GM23248 (cell line): ENCODE measurements at places on chromosomes 12 and 14.
A peak's percentile ranks its signal among the peaks of the same experiment; 100 is the strongest.

- no peak for DNase-seq
Observed at GRCh38 chr14:100118396-100119011, 40.9 kb downstream of the DEGS2 start.

DNA sequence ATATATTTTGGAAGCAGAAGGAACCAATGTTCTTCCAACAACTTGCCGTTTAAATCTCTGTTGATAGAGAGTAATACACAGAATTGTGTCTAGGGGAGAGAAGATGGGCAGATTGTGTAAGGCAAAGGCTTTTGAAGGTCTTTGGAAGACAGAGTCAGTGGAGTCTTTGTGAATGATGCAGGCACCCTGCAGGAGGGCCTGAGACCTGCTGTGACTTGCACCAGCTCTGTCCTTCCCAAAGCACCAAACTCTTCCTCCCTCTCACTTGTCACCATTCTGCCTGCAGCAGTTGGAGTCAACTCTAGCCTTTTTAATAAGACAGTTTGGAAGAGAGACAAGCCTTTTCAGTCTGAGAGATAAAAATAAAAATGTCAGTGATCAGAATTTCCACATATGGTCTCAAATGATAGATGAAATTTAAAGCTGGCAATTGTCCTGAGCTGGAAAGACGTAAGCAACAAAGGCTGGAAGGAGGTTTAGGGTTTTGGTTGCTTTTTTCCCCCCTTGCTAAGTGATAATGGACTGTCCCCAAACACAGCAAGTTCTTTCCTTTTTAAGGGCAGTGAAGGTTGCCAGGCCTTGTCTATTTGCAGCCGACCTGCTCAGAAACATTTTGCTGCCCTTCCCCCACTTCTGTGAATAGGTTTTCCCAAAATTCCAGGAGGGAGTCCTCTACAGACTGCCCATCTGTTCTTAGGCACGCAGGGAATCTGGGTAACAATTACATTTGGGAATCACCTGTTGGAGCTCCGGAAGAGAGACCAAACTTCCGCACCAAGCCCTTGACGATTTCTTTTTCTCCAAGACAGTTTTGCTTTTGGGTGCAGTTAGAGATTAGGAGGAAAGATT lies 103.0 kb upstream of the NTF3 start:
- no peak for DNase-seq

DNA sequence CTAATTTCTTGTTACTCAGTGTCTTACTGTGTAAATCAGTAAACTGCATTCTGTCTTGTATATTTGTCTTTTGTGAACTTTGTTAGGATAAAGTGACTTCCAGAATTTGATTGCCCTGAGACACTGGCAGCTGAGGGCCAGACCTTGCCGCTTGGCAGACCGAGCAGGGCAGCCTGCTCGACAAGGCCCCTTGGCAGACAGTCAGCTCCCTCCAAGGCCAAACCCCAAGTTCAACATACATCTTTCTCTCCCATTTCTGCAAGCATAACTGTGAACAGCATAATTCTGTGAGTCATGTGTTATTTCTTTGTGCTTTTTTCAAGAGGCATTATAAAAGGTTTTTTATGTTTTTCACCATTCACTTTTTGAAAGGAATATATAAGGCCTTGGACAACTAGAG lies 39.2 kb upstream of the BMAL2 start:
- no peak for DNase-seq

- DNase-seq: no peak
Observed at GRCh38 chr14:48527832-48528231, 852.4 kb upstream of the MDGA2 start.

DNA sequence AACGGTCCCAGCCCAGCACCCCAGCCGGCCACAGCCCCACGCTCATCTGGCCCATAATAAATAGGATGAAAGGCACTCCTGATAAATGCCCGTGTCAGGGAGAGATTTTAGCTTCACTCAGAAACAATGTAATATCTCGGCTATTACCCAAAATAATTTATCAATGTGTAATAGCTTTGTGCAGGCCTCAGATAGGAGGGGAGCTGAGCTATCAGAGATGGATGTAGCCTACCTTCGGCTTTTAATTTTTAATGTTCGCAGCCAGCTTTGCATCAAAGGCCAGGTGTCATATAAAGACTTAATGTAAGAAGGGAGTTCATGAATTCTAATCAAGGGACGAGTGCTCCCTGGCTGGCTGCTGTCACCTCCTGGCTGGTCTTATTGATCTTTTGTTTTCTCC lies 171.9 kb downstream of the ESRRB start:
- DNase-seq: no peak

DNA sequence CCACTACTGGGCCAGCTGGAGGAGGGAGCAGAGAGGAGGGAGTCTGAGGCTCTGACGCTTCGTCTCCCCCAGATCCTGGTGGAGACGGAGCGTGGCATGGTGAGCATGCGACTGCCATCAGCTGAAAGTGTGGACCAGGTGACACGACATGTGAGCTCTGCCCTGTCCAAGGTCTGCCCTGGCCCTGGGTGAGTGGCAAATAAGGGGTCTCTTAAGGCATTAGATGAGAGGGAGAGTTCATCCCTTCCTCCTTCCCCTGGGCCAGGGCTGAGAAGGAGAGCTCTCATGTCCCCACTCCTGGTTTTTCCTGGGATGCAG lies 2.5 kb downstream of the CARMIL3 start:
- DNase-seq: no peak

DNA sequence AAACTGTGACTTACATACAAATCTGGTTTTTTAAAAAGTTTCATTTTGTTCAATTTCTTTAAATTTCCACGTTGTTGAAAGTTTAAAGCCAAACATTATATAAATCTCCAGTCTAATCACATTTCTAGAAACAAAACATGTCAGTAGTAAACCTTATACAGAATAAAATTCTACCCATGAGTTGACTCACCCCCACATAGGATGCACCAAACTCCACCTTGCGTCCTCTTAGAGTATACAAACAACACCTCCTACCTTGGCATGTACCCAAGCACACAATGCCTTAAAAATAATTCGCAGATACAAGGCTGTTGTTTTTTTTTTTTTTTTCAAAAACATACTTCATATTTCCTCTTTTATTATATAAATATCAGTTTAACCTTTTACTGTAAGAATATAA lies 3.3 kb downstream of the FBXL14 start:
- DNase-seq: peak; percentile 68

- no peak for DNase-seq
Observed at GRCh38 chr14:90296641-90297040, 35.1 kb downstream of the NRDE2 start.

- DNase-seq: peak; percentile 35
Observed at GRCh38 chr12:117875744-117876435, 92.9 kb downstream of the KSR2 start.

GRCh38 chr12:111181143-111181726 lies 187.7 kb downstream of the PHETA1 start:
- DNase-seq: peak; percentile 21

- DNase-seq: no peak
Observed at GRCh38 chr14:59772233-59772632, 98.3 kb downstream of the RTN1 start.

- no peak for DNase-seq
Observed at GRCh38 chr14:100671906-100672305, 54.8 kb upstream of the DLK1 start.

DNA sequence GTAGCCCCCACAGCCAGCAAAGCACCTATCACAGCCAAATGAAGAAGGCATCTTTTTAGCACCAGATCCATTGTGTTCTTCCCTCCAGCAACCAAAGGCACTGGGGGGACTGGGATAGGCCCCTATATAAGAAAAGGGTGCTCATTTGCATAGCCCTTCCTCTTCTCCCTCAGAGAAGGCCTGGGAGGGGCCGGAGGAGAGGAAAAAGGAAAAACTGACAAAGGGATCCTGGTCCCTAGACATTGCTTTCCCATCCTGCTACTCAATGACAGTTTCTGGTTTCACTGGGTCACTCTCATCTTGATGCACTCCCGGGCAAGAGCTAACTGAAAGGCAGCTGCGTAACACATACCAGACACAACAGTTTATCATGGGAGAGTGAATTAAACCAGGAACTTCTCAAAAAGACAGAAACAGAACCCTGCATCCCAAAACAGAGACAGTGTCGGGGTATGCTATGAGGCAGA lies at the start of gene PMEL:
Gene PMEL, minus strand, starts transcription at position 102 of the 467 bp plus-strand sequence. Its CDS starts 31 bp downstream, at position 71.
- peak; percentile 36 for DNase-seq

DNA sequence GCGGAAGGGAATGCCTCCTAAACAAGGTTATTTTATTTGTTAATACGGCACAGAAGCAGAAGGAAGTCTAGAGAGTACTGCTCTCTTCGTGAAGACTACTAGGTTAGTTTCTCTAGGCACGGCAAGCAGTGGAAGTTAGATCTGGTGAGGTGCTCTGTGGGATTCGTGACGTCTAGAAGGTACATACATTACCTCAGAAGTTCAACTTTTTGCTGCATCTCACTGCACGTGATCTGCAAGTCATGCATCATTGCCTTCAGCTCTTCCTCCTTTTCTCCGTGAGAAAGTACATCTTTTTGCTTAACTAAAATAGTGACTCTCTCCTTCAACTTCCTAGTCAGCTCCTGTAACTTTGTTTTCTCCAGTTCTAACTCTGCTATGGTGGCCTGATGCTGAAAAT lies 74.7 kb downstream of the NIN start:
- DNase-seq: no peak

- DNase-seq: no peak
Observed at GRCh38 chr14:56858422-56858821, 48.1 kb upstream of the OTX2 start.

GRCh38 chr14:99633141-99633540 lies 11.8 kb upstream of the HHIPL1 start:
- DNase-seq: no peak

- DNase-seq: peak; percentile 32
Observed at GRCh38 chr12:30898846-30899245, 27.7 kb upstream of the TSPAN11 start.

- DNase-seq: no peak
Observed at GRCh38 chr12:105681341-105681740, 350.9 kb downstream of the C12orf75 start.

DNA sequence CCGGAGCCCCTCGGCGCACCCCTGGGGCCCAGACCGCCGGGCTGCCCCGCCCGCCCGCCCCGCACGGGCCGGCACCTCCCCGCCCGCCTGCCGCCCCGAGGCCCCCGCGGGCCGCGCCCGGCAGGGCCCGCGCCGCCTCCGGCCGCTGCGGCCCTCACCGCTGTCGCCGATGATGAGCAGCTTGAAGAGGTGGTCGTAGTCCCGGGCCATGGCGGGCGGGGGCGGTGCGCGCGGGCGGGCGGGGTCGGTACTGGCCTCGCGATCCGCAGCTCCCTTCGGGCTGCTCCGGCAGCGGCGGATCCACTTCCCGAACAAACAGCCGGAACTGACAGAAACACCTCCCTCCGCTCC lies at the start of gene RAB35:
Gene RAB35, minus strand, starts transcription at position 313 of the 351 bp plus-strand sequence. Its CDS starts 103 bp downstream, at position 210.
- no peak for DNase-seq

DNA sequence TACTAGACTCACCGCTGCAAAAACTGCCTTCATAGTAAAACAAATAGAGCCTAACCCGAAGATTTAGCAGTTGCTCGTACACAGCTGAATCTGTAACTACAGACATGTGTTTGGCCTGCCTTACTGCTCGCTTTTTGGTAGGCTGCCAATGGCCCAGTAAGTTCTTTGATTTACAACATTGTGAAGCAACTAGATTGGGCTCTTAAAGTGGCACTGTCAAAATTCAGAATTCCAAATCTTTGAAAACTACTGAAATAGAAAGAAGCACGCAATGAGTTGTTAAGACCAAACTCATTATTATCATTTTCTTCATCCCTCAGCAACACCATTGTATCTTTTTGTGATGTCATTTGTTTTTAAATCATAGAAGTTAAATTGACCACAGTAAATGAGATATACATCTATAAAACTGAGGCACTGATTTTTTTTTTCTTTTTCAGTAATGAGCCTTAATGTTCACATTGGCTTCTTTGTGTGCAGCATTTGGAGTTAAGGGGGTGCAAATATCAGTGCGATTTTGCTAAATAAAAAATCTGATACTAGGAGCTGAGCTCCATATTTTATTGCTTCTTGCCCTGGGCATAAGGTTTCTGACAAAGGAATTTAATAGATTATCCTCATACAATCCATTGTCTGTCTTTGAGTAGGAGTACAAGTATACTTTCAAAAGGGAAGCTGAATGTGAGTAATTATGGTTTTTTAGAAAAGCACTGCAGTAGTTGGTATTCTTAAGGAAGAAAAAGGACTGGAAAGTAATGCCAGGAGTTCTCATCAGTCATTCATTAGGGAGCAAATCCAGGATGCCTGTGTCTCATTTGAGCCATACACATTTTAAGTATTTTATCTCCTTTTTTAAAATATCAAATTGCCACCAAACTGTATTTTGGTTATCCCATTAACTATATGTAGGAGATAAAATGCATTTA lies 138.5 kb downstream of the KICS2 start:
- peak; percentile 94 for DNase-seq

GRCh38 chr14:51554953-51555352 lies 96.8 kb upstream of the FRMD6 start:
- peak; percentile 73 for DNase-seq

DNA sequence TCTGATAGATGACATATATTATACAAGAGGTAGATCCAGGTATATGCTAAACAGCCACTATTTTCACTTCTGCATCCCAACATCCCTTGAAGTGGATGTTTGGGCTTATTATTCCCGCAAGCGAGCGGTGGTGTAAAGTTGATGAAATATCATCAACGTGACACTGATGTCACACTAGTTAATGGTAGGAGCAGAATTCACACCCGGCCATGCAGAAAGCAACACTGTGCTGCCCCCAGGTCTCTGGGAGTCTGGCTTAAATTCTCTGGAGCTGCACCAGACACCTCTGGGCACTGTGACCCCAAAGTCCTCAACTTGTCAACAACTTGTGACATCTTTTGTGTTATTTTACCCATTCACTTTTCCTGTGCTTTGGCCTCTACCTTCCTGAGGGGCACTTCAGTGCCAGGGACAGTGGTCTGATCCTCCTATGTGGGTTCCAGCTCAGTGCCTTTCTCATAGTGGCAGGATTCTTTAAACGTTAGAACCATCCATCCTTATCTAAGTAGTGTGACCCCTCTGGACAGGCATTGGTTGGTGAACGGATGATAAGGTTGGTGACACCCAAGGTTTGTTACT lies 952 bp downstream of the DRAM1 start:
- DNase-seq: peak; percentile 45

GRCh38 chr12:109581856-109582255 lies 8.3 kb downstream of the MVK start:
- DNase-seq: peak; percentile 61

GRCh38 chr14:62006116-62006731 lies 244.0 kb downstream of the SNAPC1 start:
- peak; percentile 49 for DNase-seq

- no peak for DNase-seq
Observed at GRCh38 chr14:59253527-59253926, 65.1 kb downstream of the DAAM1 start.

GRCh38 chr14:100116134-100116533 lies 43.3 kb downstream of the DEGS2 start:
- DNase-seq: no peak

DNA sequence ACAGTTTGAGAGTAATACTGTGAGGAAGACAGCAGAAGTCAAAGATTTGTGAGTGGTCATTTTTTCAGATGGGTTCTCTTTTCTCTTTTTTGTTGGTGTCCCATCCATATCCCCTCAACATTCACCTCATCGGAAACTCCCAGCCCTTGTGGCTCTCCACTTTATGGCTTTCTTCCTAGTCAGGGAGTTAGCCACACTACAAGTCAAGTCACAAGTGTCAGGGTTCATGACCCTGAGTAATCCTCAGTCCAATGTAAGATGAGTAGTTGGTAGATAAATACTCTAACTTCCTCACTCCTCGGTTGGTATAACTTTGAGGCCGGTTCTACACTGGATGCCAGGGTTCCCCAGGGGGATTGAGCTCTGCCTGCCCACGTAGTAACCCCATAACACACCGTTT lies 41.4 kb downstream of the PTGER2 start:
- DNase-seq: no peak
